ENCODE measurements at places on chromosomes 12 and 14. TPM values are rescaled to one million over a fixed set of nuclear protein-coding genes. Genes with fewer than 3 reads are reported as not detected.

Gene TRIP11
- total RNA-seq, result 37.3 TPM

Gene JAG2
- total RNA-seq, result 2.1 TPM

Gene CARMIL3
- under 0.01 TPM for total RNA-seq

Gene LAG3
- 0.12 TPM for total RNA-seq

Gene KRT78
- not detected for total RNA-seq

Gene ZNF891
- 0.79 TPM for total RNA-seq

Gene INSM2
- total RNA-seq, result not detected

Gene CLEC14A
- total RNA-seq, result 2.5 TPM

Gene CAMKK2
- 13.9 TPM for total RNA-seq

Gene RND1
- 0.62 TPM for total RNA-seq

Gene NKX2-1
- not detected for total RNA-seq

Gene TOMM20L
- total RNA-seq, result not detected

Gene CCDC38
- under 0.01 TPM for total RNA-seq

Gene CCDC175
- not detected for total RNA-seq

Gene PIANP
- 0.13 TPM for total RNA-seq
